ENCODE measurements at places on chromosomes 13 and 19.

GRCh38 chr19:34309368-34310138 is 55.2 kb downstream of the GARRE1 start:
- no peak for DNase-seq

GRCh38 chr13:114225610-114226009 is 9.1 kb upstream of the CDC16 start:
- DNase-seq: no peak

GRCh38 chr13:31722673-31723072 is 16.7 kb upstream of the RXFP2 start:
- DNase-seq: no peak

DNA sequence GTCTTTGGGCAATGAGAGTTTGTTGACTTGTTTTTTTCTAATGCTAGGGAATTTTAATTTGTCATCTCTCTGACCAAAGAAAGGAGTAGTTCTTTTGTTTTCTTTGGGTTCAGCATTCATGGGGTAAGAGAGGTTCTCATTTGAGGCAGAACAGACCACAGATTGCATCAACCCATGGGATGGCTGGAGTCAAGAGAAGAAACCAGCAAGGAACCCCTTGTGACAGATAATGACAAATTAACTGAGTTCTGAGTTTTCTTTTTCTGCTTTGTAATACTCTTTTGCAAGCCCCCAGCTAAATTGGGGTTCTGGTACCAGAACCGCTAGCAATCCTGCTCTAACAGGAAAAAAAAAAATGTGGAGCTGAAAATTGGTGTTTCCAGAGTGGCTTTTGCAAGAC is 864.1 kb downstream of the DIAPH3 start:
- DNase-seq: no peak

- DNase-seq: no peak
Measured at GRCh38 chr13:112776971-112777370, 87.1 kb downstream of the ATP11A start.

GRCh38 chr13:91368101-91368500 is 20.6 kb downstream of the MIR17HG start:
- no peak for DNase-seq

- DNase-seq: no peak
Measured at GRCh38 chr13:83753912-83754624, 128.2 kb downstream of the SLITRK1 start.

GRCh38 chr13:110863685-110864084 is 51.2 kb downstream of the ANKRD10 start:
- no peak for DNase-seq

GRCh38 chr13:48775285-48775684 is 121.6 kb downstream of the CYSLTR2 start:
- DNase-seq: no peak

- DNase-seq: peak; percentile 29
Measured at GRCh38 chr13:99124794-99125316, 75.8 kb upstream of the UBAC2 start.

DNA sequence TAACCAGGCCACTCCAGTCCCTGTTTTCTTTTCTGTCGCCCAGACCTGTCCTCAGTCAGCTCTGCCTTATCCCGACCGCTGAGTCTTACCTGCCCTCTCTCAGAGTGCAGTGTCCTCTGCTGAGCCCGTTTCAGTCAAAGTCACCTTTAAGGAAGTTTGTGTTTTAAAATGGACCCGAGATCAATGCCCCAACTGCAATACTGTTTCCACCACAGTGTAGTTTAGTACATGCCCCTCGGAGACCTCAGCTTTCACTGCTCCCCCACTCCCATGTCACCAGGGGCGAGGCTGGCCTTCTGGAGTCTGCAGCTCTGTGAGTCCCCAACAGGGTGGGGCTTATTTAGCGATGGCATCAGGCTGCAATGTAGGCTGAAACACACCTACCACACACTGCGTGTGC is 248.4 kb upstream of the TSHZ3 start:
- DNase-seq: no peak

All from umbilical cord (tissue), 2 donors.